NCI-H1105 treated with DMSO at 0.1 percent for 48 hours (cell line): ENCODE measurements at places on chromosomes 7 and 10.
A peak's percentile ranks its signal among the peaks of the same experiment; 100 is the strongest.

GRCh38 chr7:89334797-89335196 lies 539.3 kb upstream of the TEX47 start:
- no peak for DNase-seq

DNA sequence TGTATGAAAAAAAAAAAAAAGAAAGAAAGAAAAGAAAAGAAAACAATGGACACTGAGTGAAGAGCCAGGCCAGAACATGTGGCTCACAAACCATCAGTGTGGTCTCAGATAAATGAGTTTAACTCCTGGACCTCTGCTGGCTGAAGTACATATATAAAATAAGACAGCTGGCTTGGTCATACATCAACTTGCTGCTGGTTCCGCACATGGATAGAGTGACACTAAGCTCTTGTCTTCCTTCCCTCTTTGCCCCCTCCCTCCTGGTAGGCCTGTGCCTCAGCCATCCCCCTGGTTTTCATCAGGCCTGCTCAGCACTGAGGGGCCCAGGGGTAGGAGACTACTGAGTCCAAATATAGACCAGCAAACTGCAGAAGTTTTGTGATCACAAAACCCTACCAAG lies 58.1 kb upstream of the DGKI start:
- DNase-seq = no peak

GRCh38 chr10:69428165-69428564 lies 11.4 kb upstream of the TACR2 start:
- no peak for DNase-seq

DNA sequence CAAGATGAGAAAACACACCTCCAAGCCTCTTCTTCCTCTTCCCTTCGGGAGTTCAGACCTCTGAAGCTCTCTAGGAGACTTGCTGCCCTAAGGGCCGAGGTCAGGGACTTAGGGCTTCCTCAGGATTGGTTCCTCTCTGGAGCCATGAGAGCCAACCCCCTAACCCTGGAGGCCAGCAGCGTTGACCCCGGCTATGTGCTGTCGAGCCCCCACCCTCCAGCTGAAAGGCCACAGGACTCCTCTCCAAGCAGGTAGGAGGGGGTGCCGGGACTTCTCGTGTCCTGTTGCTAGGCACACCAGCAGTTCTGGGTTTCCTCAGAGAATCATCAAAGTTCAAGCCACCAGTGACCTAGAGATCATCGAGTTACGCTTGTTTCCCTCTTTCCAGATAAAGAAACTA lies 87.4 kb downstream of the ARHGAP22 start:
- DNase-seq = no peak

- DNase-seq = no peak
Measured at GRCh38 chr10:113080925-113081229, 130.8 kb downstream of the TCF7L2 start.

- DNase-seq = no peak
Measured at GRCh38 chr7:80189638-80190037, 55.0 kb downstream of the GNAI1 start.

- DNase-seq = no peak
Measured at GRCh38 chr10:8563478-8563877, 509.0 kb downstream of the GATA3 start.

DNA sequence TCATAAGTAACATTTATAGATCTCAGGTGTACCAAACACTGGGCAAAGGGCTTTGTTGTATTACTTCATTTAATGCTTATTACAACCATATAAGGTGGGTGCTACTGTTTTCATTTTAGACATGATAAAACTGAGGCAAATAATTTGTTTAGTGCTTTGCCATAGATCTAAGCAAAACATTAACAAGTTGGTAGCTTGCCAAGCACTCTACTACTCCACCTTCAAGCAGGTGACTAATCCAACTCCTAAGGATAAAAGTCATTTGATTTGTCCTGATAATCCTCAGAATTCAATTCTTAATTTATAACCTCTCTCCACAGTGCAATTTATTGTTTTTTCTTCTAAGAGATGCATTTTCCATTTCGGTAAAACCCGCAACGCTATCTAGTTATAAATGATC lies 646.4 kb downstream of the GRM8 start:
- peak; percentile 70 for DNase-seq

GRCh38 chr7:72309476-72309875 lies 102.7 kb downstream of the CALN1 start:
- no peak for DNase-seq

DNA sequence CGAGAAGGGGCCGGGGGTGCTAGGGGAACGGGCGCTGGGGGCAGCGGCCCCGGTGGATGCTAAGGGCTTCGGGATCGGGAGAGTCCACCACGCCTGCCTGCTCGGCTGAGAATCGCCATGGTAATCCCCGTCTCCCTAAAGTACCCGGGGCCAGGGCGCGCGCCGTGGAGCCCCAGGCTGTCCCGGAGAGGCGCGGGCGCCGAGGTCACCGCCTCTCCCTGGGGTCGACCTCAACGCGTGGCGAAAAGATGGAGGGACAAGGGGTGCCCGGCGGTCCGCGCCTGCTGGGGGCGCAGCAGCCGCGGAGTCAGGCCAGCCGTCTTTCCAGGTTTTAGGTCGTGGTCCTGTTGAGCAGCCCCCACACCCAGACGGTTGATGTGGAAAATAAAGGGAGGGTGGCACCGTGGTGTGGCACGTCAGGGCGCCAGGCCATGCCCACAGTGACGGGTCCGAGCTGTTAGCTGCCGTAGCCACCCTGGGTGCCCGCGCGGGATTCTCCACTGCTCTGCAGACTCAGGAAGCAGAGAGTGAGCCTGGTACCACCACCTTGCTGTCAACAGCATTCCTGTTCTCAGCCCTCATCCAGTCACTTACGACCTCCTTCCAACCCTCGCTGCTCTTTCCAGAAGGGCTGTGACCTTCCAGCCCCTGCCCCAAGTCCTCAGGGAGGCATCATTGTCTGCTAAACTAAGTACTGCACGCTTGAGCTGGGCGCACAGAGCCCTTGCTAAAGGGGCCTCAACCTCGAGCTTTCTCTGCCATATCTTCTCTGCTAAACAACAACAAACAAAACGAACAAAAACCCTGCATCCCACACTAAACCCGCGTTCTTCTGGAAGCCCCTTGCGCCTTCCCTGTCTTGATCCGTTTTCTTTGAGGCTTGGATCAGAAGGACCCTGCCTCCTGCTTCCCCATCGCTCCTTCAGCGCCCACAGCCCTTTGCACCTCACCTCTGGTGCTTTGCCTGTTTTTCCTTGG lies 666 bp downstream of the SMKR1 start:
- no peak for DNase-seq

- no peak for DNase-seq
Measured at GRCh38 chr7:22628112-22628511, 98.9 kb upstream of the IL6 start.

- no peak for DNase-seq
Measured at GRCh38 chr10:63716016-63716580, 194.9 kb downstream of the REEP3 start.

- DNase-seq = no peak
Measured at GRCh38 chr7:97818066-97818663, 54.0 kb downstream of the ASNS start.

DNA sequence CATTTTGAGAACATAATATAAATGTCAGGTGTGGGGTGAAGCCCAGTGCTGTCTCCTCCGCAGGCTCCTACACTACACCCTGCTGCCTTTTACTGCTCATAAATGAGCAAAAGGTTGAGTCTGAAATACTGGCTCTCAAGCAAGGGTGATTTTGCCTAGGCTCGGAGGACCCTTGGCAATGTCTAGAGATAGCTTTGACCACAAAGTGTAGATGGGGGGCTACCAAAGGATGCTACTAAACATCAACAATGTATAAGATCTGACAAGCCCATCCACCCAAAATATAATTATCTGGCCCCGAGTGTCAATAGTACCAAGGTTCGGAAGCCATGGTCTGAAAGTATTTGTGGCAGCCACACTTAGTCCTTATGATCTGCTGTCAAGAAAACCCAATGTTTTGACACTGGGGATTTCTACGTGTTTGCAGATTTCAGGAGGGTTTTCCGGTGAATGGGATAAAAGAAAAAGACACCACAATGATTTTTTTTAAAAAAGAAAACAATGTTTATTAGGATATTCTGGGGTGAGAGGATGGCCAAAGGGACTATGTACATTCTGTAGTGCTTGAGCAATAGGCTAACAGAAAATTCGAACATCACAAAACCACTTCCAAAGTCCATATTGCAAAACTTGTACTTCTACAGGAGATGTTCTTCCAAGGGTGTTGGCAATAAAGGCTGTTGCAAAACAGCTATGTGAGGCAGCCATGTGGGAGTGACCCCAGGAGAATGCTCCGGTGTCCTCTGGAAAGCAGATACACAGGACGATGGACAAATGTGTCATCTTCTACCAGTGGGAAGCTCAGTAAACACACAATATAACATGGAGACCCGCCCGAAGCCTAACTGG lies 216.3 kb downstream of the GFRA1 start:
- DNase-seq = no peak

DNA sequence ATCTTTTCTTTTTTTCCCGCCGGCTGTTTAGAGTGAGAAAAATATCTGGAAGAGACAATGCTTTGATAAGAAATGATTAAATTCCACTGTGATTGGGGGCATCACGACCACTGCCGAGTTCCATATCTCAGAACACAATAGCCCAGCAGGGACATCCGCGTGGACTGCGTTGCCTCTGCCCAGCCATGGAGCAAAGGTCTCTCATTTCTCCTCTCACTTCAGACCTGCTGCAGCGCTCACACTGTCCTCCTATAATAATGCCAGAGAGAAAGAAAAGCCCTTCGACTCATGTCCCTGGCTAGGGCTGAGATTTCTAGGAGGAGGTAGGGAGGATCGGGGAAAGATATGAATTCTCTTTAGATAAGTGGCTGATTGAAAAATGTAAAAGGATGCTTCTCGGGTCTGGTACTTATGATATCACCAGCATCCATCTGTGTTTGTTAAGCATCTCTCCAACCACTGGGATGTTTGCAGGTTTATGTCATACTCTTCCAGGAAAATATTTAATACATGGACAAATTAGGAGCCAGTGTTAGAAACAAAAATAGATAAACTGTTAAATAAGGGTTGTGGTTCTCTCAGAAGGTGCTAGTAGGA lies 472.9 kb upstream of the AKR1E2 start:
- no peak for DNase-seq

DNA sequence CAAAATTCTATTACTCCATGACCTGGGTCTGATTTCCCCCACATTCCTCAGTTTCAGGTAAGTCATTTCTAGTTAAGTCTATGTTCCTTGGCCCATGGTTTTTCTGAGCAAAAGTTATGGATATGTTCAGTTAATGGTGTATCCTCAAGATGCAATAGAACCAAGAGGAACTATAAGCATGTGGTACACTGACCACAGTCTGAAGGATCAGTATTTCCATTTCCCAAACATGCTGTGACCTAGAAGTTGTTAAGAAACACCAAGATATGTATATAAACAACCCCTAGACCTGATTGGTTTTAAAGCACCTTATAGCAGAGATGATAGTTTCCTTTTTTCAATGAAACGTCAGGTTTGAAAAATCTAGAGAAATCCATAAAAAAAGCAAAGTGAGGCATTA lies 94.2 kb upstream of the ABCB5 start:
- no peak for DNase-seq

DNA sequence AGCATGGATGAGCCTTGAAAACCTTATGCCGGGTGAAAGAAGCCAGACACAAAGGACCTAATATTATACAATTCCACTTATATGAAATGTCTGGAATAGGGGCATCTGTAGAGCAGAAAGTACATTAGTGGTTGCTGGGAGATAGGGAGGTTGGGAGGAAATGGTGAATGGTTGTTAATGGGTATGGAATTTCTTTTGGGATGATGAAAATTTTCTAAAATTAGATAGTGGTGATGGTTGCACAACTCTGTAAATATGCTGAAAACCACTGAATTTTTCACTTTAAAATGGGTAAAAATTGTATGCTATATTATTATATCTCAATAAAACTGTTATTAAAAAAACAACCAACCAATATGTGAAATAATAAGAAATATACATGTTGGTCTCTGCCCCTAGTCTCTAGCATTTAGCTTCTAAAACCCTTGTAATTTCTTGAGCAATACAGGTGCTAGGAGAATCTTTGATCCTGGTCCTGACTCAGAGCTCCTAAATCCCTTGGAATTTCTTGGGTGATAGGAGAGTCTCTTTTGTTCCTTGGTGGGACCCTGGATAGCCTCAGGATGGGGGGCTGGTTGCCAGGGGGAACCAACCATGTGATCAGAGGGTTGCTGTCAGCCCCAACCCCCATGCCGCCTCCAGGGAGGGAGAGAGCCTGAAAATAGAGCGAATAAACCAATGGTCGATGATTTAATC lies 64.0 kb downstream of the TACR2 start:
- no peak for DNase-seq

GRCh38 chr10:78559661-78560340 lies 509.0 kb upstream of the ZMIZ1 start:
- DNase-seq = no peak

DNA sequence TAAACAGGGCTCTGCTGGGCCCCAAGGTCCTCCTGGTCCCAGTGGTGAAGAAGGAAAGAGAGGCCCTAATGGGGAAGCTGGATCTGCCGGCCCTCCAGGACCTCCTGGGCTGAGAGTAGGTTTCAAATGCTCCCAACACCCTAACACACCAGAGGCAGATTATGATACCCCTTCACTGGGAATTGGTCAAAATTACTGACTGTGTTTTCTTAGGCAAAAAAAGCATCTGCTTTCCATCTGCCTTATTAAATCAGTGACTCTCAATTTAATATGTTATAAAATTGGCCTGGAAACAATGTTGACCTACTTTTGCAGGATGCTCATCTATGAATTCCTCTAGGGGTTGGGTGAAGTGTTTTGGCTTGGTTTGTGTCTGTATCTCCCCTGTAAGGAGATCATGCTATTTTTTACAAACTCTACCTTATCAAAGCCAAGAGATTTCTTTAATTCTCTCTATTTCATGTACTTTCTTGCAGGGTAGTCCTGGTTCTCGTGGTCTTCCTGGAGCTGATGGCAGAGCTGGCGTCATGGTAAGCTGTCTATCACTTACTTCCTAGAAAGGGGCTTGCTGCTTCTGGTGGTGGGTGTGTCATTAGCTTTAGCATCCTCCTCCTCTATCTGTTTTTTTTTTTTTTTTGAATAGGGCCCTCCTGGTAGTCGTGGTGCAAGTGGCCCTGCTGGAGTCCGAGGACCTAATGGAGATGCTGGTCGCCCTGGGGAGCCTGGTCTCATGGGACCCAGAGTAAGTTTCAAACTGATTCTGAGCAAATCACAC lies 15.9 kb downstream of the COL1A2 start:
- DNase-seq = no peak

DNA sequence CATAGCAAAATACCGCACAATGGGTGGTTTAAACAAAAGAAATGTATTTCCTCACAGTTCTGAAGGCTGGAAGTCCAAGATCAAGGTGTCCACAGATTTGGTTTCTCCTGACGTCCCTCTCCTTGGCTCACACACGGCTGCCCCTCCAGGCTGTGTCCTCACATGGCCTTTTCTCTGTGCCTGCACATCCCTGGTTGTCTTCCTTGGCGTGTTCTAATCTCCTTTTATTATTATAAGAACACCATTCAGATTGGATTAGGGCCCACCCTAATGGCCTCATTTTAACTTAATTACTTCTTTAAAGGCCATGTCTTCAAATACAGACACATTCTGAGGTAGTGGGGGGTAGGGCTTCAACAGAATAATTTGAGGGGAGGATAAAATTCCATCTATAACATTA lies 87.9 kb downstream of the FZD1 start:
- no peak for DNase-seq

GRCh38 chr10:118572256-118573041 lies 23.0 kb downstream of the PRLHR start:
- no peak for DNase-seq

GRCh38 chr7:31123726-31124125 lies 71.6 kb downstream of the ADCYAP1R1 start:
- DNase-seq = no peak
